ENCODE measurements at places on chromosomes 7 and 10.

DNA sequence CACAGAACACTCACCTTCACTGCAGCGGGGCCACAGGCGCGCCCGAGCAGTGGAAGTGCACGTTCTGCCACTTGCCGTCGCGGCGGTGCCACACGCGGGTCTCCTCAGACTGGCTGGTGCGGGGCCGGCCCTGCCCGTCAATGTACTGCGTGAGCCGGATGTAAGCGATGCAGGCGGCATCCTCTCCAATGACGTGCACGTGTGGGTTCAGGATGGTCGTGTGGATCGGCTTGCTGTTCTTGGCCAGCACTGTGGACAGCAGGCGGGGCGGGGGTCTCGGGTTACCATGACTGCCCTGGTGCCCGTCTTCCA lies 19.2 kb downstream of the YKT6 start:
- H3K4me3 ChIP-seq, result no peak overlapping the region
- no peak for DNase-seq
- H3K27ac ChIP-seq, result no peak overlapping the region
- no peaks in the 10 kb centered on the region for H3K36me3 ChIP-seq
- no peaks in the 10 kb centered on the region for H3K4me1 ChIP-seq

GRCh38 chr10:72886621-72887020 lies 6.9 kb upstream of the OIT3 start:
- DNase-seq, result no peak
- no peaks in the 10 kb centered on the region for H3K4me1 ChIP-seq
- no peak overlapping the region for H3K4me3 ChIP-seq
- H3K27ac ChIP-seq, result no peak overlapping the region
- H3K36me3 ChIP-seq, result peaks cover 54% of the 10 kb centered on the region
- no peaks in the 10 kb centered on the region for H3K27me3 ChIP-seq

DNA sequence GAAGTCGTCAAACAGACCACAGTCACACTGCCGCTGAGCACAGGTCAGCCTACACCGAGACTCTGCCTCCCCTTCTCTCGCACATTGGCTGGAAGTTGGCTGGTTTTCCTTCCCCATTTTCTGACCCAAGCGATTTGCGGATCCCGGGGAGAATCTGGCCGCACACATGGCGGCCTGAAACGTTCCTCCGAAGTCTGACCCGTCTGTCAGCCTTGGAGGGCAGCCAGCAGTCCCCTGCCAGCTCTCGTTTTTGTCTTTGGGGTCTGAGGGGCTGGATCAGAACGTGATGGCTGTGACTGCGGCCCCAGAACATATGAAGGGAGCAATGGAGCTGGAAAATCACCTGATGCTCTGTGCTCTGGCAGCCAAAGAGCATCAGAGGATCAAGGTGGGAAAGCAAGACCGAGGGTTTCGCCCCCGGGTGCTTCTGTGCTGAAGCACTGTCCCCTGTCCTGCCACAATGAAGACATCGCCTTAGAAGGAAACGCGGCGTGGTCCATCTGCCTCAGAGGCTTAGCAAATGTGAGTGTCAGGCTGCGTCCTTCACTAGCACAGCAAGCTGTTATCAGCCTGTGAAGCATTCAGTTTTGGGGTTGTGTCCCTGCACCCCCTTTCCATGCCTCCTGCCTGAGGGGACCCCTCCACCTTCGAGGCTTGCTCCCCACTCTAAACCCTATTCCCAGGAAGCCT lies 119.3 kb upstream of the SHH start:
- H3K27ac ChIP-seq, result no peak overlapping the region
- no peaks in the 10 kb centered on the region for H3K4me1 ChIP-seq
- H3K36me3 ChIP-seq, result no peaks in the 10 kb centered on the region
- no peak for DNase-seq
- no peak overlapping the region for H3K4me3 ChIP-seq

GRCh38 chr10:11335167-11335652 lies 276.2 kb downstream of the USP6NL start:
- H3K4me3 ChIP-seq, result no peak overlapping the region
- no peaks in the 10 kb centered on the region for H3K27me3 ChIP-seq
- H3K36me3 ChIP-seq, result peaks cover 10% of the 10 kb centered on the region
- no peaks in the 10 kb centered on the region for H3K4me1 ChIP-seq
- no peak for DNase-seq

DNA sequence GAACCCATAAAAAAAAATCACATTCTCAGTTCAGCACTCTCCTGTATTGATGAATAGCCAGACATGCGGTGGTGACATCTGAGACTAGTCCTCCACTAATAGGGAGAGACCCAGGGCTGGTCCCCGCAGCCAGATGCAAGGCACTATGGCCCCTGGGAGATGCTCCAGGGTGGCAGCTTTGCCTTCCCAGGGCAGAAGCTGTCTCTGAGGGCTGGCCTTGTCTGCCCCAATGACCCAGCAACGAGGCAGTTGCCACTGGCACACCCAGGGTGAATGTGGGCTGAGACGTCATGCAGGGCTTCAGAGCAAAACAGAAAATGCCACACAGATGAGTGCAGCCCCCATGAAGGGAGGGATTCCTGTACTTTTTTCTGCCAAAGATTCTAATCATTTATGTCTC lies 50.1 kb upstream of the GDF10 start:
- no peak for DNase-seq
- H3K36me3 ChIP-seq, result no peaks in the 10 kb centered on the region
- H3K4me1 ChIP-seq, result no peaks in the 10 kb centered on the region
- no peak overlapping the region for H3K4me3 ChIP-seq
- peaks cover 7% of the 10 kb centered on the region for H3K27me3 ChIP-seq

DNA sequence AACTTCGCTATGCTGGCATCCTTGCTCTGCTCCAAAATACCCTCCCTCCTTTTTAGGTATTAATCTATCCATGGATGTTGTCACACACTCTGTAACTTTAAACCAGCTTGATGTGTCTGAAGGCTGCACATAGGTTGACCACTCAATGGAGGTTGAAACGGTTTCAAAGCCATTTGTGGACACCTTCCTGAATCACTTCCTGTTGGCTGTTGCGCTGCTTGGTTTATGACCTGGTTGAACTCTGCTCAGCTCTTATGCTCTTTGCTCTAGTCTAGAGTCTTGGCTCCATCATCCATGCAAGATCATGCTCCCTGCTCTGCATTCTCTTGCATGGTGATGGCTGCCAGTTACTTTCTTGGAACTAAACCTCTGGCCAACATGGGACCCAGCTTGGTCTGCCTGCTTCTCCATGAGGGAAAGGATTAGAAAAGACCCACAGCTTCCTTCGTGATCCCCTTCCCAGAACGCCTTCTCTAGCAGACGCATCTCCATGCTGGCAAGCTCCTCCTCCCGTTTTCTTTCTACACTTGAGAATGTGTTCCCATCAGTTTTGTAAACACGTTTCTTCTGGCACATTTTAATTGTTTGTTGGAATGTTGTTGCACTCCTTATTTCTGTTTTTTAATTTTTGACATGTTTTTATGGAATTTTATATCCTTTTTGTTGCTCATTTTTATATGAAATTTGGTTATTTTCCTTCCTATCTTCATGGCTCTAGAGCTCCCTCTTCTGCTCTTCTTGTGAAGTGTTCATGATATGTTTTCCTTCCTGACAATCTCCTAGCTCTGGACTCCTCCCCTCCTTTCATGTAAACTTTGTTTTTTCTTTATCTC lies 149.8 kb downstream of the XPNPEP1 start:
- no peaks in the 10 kb centered on the region for H3K36me3 ChIP-seq
- H3K27me3 ChIP-seq, result no peaks in the 10 kb centered on the region
- H3K27ac ChIP-seq, result no peak overlapping the region

GRCh38 chr7:149145031-149145845 lies 2.0 kb upstream of the ZNF398 start:
- H3K4me1 ChIP-seq, result peaks cover 31% of the 10 kb centered on the region
- no peak overlapping the region for H3K4me3 ChIP-seq
- no peaks in the 10 kb centered on the region for H3K36me3 ChIP-seq

- H3K4me3 ChIP-seq, result no peak overlapping the region
- no peaks in the 10 kb centered on the region for H3K4me1 ChIP-seq
- H3K27ac ChIP-seq, result peak overlapping the region; percentile 73
These were observed 226.0 kb downstream of the SFMBT2 start for GRCh38 chr10:7184660-7185366.

GRCh38 chr7:87218796-87219544 lies 562 bp downstream of the TMEM243 start:
- peak; percentile 74 for DNase-seq
- no peaks in the 10 kb centered on the region for H3K27me3 ChIP-seq
- peaks cover 25% of the 10 kb centered on the region for H3K4me1 ChIP-seq
- H3K36me3 ChIP-seq, result no peaks in the 10 kb centered on the region
- H3K4me3 ChIP-seq, result peak overlapping the region; percentile 71

DNA sequence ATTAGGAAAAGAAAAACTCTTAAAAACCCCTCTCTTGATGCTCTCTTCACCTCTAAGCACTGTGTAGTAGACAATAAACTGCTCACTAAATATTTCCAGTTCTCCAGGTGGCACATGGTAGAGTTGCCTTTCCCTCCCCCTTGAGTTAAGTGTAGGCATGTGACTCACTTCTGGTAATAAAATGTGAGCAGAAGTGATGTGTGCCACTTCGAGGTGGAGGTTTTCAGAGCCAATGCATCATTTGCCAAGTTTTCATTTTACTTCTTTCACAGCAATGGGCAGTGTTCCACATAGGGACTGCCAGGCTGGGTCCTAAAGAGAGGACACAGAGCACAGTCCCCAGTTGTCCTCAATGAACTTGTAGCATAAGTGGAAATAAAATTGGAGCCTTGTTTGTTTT lies 131.6 kb upstream of the NPY start:
- no peaks in the 10 kb centered on the region for H3K4me1 ChIP-seq
- no peaks in the 10 kb centered on the region for H3K36me3 ChIP-seq
- H3K4me3 ChIP-seq, result no peak overlapping the region
- no peak for DNase-seq

- DNase-seq, result no peak
- H3K27me3 ChIP-seq, result no peaks in the 10 kb centered on the region
- H3K4me1 ChIP-seq, result no peaks in the 10 kb centered on the region
- H3K27ac ChIP-seq, result no peak overlapping the region
These were observed 13.1 kb upstream of the AUTS2 start for GRCh38 chr7:69585169-69585568.

DNA sequence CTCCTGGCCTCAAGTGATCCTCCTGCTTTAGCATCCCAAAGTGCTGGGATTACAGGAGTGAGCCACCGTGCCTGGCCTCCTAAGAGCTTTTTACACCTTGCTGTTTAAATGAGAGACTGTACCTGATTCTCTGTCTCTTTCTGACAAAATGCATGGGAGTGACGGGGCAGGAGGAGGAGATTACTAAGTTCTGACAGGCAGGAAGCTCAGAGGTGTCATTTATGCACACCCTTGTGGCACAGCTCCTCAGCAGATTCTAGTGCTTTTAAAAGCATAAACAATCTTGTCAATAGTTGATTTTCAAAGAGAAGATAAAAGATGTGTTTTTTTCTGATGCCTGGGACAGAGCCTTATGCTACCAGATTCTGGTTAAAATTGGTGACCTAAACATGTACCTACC lies 39.7 kb upstream of the STEAP4 start:
- no peaks in the 10 kb centered on the region for H3K27me3 ChIP-seq
- DNase-seq, result no peak
- H3K4me1 ChIP-seq, result no peaks in the 10 kb centered on the region
- no peak overlapping the region for H3K4me3 ChIP-seq
- no peak overlapping the region for H3K27ac ChIP-seq
- no peaks in the 10 kb centered on the region for H3K36me3 ChIP-seq

DNA sequence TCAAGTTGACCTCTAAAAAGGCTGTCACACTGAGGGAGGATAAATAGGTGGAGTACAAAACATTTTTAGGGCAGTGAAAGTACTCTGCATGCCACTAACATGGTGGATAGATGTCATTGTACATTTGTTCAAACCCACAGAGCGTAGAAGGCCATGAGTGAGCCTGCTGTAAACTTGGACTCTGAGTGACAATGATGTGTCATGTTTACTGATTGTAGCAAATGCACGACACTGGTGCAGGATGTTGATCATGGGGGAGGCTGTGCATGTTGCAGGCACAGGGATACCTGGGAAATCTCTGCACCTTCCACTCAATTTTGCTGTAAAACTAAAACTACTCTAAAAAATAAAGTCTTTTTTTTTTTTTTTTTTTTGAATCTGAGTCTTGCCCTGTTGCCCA lies 52.5 kb upstream of the GRID1 start:
- H3K4me3 ChIP-seq, result no peak overlapping the region
- H3K27me3 ChIP-seq, result no peaks in the 10 kb centered on the region
- H3K4me1 ChIP-seq, result no peaks in the 10 kb centered on the region
- no peaks in the 10 kb centered on the region for H3K36me3 ChIP-seq

DNA sequence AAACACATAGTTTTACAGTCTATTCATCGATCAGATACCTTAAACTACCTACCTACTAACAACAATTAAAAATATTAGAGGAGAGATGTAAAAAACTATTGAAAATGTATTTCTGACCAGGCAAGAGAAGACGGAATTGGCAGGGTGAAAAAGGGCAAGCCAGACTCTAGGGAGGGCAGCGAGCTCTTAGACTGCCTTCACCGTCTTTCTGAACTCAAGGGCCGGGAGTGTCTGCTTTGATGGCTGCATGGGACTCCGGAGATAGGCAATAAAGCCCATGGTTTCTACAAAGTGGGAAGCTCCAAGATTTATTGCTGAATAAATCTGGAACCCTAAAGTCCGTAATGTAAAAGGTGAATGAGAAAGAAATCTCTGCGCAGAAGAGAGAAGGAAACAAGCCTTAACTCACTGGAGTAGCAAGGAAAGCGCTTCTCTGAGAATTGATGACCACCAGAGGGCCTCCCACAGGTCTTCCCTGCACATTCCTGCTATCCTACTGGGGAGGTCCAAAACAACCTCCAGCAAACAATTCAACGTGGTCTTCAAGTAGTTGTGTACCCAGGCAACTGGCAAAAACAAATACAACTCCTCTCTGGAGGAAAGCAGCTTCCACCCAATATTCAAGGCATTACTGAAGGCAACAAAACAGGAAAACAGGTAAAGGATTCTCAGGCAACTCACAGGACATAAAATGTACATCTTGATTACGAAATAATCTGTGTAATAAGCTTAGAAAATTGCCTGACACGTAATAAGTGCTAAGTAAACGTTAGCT lies 181.3 kb downstream of the SDK1 start:
- no peaks in the 10 kb centered on the region for H3K36me3 ChIP-seq
- no peak overlapping the region for H3K27ac ChIP-seq
- no peaks in the 10 kb centered on the region for H3K27me3 ChIP-seq
- H3K4me1 ChIP-seq, result no peaks in the 10 kb centered on the region

DNA sequence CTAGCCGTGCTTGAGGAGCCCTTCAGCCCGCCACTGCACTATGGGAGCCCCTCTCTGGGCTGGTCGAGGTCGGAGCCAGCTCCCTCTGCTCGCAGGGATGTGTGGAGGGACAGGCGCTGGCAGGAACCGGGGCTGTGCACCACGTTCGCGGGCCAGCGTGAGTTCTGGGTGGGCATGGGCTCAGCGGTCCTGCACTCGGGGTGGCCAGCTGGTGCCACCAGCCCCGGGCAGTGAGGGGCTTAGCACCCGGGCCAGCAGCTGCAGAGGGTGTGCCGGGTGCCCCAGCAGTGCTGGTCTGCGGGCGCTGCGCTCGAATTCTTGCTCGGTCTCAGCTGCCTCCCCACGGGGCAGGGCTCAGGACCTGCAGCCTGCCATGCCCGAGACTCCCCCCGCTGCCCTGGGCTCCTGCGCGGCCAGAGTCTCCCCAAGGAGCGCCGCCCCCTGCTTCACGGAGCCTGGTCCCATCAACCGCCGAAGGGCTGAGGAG lies 90.8 kb upstream of the NRG3 start:
- H3K27me3 ChIP-seq, result no peaks in the 10 kb centered on the region
- DNase-seq, result no peak
- H3K4me3 ChIP-seq, result no peak overlapping the region
- no peaks in the 10 kb centered on the region for H3K36me3 ChIP-seq
- no peaks in the 10 kb centered on the region for H3K4me1 ChIP-seq

GRCh38 chr10:84076540-84077195 lies 62.6 kb upstream of the GHITM start:
- peak overlapping the region; percentile 63 for H3K27ac ChIP-seq
- peak; percentile 25 for DNase-seq
- no peaks in the 10 kb centered on the region for H3K27me3 ChIP-seq
- H3K36me3 ChIP-seq, result no peaks in the 10 kb centered on the region
